ENCODE measurements at places on chromosomes 5 and 9.
A peak's percentile ranks its signal among the peaks of the same experiment; 100 is the strongest.

DNA sequence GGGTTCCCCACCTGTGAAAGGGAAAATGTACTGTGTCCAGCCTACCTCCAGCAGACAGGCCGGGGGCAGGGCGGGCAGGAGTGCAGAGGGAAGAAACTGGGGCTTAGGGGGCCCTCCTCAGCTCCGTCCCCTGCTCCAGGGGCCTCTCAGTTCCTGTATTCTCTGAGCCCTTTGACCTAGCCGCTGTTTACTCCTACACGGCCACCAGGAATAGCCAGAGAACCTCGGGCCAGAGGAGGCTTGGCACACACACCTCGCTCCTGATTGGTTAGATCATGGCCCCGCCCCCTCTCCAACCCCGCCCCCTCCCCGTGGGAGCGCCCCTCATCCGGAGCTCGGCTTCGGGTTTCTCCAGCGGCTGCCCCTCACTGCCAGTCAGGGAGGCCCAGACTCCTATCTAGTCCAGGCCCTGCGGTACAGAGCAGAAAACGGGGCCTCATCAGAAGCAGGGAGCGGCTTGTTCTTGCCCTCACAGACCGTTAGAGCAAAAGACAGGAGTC lies 2.2 kb downstream of the ST6GALNAC6 start:
- peak; percentile 26 for DNase-seq

- DNase-seq: no peak
Measured at GRCh38 chr9:93037476-93037971, 21.0 kb upstream of the SUSD3 start.

GRCh38 chr9:105466898-105467455 lies 19.1 kb downstream of the FSD1L start:
- DNase-seq: no peak

DNA sequence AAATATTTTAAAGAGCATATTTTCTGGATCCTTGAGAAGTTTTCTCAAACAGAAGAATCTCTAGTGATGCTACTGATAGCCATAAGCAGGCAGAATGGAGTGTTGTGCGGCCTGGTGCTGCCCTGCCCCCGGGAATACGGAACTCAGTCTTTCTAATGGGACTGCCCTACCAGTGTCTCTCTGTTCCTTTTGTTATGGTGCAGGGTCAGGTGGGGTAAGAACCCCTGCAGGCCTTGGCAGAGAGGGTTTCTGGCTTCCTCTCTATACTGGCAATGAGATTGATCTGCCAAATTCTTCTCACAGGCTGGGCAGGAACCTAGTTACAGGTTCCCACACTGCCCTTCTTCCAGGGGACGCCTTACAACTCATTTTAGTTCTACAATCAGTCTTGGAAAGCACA lies 2.6 kb downstream of the IL5 start:
- no peak for DNase-seq

DNA sequence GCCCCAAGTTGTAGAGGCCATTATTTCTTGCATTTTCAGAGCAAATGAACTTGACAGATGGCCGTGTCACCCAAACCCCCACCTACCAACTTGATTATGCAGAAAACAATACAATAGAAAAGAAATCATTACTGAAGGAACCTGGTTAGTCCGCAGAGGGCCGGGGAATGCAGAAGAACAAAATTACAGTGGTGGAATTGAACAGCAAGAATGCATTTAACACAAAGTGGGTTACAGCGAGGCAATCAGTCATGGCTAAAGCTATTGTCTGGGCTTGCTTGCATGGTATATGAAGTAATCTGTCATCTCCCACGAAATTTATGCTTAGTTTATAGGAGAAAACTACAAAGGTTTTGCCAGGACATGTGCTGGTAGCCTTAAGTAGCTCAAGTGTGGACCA lies 238.3 kb upstream of the IRX1 start:
- no peak for DNase-seq

GRCh38 chr9:14215614-14216013 lies 98.3 kb downstream of the NFIB start:
- DNase-seq: no peak

- DNase-seq: no peak
Measured at GRCh38 chr5:9439531-9440292, 106.2 kb downstream of the SEMA5A start.

GRCh38 chr5:16315501-16315900 lies 135.9 kb upstream of the MARCHF11 start:
- DNase-seq: no peak

DNA sequence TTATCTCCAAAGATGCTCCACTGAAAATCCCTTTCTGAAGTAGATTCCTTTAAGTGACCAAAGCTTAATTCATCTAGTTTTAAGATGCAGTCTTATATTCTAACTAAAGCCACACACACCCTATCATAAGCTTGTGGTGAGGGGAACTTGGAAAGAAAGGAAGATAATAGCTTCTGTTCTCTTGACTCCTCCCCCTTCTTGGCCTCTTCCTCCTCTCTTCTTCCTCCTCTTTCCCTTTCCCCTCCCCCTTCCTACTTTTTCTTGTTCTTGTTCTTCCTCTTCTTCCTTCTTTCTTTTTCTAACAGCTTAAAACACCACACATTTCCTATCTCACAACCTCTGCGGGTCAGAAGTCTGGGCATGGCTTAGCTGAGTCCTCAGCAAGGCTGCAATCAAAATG lies 23.5 kb downstream of the IL7R start:
- no peak for DNase-seq

DNA sequence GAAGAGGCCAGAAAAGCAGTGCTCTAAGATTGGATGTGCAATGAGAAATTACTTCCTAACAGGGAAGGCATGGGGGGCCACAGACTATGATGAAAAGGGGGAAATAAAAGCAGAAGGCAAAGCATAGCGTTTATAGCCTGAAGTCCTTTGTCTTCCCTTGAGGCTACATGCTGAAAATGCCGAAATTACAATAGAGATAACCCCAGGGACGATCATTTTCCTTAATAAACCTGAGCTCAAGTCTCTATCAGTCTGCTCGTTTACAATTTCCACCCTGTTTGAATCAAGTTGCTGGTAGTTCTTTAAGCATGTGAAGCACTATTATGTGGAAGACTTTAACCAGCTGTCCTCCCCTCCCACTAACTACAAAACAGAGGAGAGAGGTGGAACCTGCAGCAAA lies 60.4 kb downstream of the FREM1 start:
- DNase-seq: no peak

DNA sequence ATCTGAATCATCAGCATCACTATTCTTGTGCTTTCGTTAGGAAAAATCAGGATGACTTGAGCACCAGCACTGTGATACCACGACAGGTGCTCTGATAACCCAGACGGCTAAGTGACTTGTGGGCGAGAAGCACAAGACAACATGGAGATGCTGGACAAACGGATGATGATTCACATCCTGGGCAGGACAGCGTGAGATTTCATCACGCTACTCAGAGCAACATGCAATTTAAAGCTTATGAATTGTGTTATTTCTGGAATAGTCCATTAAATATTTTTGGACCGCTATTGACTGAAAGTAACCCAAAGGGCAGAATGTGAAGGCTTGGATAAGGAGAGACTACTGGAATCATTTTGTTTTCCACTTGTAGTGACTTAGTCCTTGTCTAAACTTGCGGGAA lies 114.8 kb upstream of the DAPK1 start:
- no peak for DNase-seq
